ENCODE measurements at places on chromosomes 6 and 20. TPM values are rescaled to one million over a fixed set of nuclear protein-coding genes. Genes with fewer than 3 reads are reported as not detected.

- no peaks in the 10 kb centered on the region for H3K36me3 ChIP-seq
- H3K27me3 ChIP-seq = no peaks in the 10 kb centered on the region
- H3K4me3 ChIP-seq = no peak overlapping the region
- no peak overlapping the region for H3K27ac ChIP-seq
- no peak for DNase-seq
- H3K4me1 ChIP-seq = peaks cover 19% of the 10 kb centered on the region
These were observed 20.6 kb downstream of the TAF4 start for GRCh38 chr20:62045118-62045517.

GRCh38 chr20:50387996-50388332 is 122.2 kb upstream of the PTPN1 start:
- peak overlapping the region; percentile 41 for H3K27ac ChIP-seq
- H3K27me3 ChIP-seq = no peaks in the 10 kb centered on the region
- H3K4me1 ChIP-seq = peaks cover 41% of the 10 kb centered on the region
- no peak for DNase-seq

DNA sequence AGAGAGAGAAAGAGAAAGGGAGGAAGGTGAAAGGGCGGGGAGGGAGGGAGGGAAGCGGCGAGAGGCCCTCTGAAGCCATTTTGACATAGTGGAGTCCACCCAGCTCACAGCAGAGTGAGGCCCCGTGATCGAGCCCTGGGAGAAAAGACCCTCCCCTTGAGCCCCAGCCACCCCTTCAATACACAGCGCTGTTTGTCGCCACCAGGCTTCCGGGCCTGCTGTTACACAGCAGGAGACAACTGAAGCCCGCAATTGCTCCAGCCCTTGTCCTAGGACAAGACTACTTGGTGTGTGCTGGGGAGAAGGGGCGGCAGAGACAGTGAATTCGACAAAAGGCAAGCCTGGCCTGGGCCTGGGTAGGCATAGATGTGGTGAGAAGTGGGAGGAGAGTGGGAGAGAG is 67.3 kb downstream of the PRR18 start:
- H3K4me1 ChIP-seq = no peaks in the 10 kb centered on the region
- H3K36me3 ChIP-seq = no peaks in the 10 kb centered on the region
- H3K27ac ChIP-seq = no peak overlapping the region
- peaks cover under 1% of the 10 kb centered on the region for H3K27me3 ChIP-seq

DNA sequence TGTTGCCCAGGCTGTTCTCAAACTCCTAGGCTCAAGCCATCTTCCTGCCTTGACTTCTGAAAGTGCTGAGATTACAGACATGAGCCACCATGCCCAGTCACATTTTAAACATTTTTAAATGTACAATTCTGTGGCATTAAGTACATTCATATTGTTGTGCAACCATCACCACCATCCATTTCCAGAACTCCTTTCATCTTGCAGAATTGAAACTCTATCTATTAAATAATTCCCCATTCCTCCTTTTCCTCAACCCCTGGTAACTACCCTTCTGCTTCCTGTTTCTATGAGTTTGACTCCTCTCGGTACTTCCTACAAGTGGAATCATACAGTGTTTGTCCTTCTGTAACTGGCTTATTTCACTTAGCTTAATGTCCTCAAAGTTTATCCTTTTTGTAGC is 103.8 kb upstream of the NAA20 start:
- no peaks in the 10 kb centered on the region for H3K36me3 ChIP-seq
- H3K4me3 ChIP-seq = no peak overlapping the region
- H3K27me3 ChIP-seq = no peaks in the 10 kb centered on the region
- DNase-seq = no peak
- H3K4me1 ChIP-seq = peaks cover 8% of the 10 kb centered on the region

DNA sequence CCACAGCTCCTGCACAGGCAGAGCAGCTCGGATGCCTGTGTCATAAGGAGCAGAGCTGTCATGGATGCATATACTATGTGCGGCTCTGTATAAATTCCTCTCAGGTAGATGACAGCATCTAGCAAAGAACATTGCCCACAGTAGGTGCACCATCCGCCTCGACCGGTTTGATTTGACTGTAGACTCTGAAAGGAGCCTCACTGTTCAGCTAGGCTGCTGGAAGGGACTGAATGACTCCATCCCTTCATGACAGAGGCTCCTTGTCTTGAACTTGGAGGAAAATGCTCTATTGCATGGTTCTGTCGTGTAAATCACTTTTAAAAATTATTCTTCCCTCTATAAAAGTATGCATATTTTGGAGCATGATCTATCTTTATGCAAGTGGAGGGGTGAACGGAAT is 128.8 kb upstream of the QKI start:
- H3K27me3 ChIP-seq = no peaks in the 10 kb centered on the region
- H3K4me1 ChIP-seq = no peaks in the 10 kb centered on the region
- DNase-seq = no peak
- no peak overlapping the region for H3K27ac ChIP-seq
- no peaks in the 10 kb centered on the region for H3K36me3 ChIP-seq
- H3K4me3 ChIP-seq = no peak overlapping the region

DNA sequence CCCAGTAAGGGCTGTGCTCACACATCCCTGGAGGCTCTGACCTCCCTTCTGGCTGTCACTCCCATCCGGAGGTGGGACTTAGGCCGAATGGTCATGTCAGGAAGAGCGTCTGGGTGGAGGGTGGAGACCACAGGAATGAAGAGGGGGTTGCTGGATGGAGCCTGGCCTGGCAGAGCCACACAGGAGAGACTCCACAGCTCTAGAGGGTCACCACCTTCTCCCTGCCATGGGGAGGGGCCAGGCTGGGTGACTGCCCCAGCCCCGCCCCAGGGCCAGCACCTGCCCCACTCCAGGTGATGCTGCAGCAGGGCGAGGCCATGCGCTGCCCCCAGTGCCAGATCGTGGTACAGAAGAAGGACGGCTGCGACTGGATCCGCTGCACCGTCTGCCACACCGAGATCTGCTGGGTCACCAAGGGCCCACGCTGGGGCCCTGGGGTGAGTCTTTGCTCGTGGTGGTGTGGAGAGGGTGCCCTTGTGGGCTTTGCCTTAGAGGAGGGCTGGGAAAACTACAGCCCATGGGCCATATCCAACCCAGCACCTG is 20.6 kb downstream of the RBCK1 start:
- H3K27ac ChIP-seq = no peak overlapping the region
- no peaks in the 10 kb centered on the region for H3K27me3 ChIP-seq
- H3K4me3 ChIP-seq = no peak overlapping the region
- peaks cover 16% of the 10 kb centered on the region for H3K4me1 ChIP-seq

DNA sequence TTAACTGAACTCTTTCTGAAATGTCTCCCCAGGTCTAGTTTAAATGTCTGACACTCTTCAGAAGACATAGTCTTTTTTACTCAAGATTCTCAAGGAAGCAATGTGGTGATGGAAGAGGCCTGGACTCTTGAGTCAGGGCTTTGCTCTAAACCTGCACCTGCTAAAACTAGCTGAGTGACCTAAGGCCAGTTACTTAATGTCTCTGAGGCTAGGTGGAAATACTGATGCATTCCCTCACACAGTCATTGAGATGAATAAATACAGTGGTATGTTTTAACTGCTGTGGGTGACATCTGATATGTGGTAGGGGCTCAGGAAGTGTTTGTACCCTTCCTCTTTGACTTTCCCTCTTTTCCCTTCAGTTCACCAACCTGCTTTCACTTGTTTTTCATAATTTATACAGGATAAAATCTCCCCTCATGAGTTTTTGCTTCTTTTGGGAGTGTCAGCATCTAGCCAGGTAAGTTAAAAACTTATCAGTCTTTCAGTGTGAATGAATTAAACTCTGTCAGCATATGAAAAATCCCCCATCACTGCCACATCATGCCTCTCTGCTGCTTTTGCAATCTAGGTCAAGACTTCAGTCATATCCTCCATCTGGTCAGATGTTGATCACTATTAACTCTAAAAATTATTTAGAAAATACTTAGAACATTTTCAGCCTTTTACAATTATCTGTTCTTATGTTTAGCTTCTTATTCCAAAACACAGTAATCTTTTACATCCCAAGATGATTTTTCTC is 178.7 kb upstream of the TNFAIP3 start:
- no peaks in the 10 kb centered on the region for H3K36me3 ChIP-seq
- H3K27me3 ChIP-seq = no peaks in the 10 kb centered on the region
- H3K4me3 ChIP-seq = no peak overlapping the region
- no peaks in the 10 kb centered on the region for H3K4me1 ChIP-seq
- DNase-seq = no peak
- H3K27ac ChIP-seq = no peak overlapping the region

DNA sequence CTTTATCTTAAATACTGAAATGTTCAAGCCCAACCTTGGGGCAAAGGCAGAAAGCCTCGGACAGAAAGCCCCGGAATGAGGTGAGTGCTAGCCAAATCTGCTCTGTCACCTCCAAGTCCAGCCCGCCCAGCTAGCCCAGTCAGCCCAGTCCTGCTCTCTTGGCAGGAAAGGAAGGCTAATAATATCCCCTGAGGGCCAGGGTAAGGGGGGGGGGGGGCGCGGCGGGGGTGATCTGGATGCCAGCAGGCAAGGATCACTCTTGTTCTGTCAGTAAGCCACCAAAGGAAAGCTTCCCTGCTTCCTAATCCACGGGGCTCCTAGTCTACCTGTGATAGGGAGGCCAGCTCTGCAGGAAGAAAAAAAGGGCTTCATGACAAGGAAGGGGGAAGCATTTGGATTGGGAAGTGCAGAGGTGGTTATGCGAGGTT is 1.1 kb downstream of the NDRG3 start:
- no peaks in the 10 kb centered on the region for H3K27me3 ChIP-seq
- DNase-seq = peak; percentile 86
- no peaks in the 10 kb centered on the region for H3K36me3 ChIP-seq
- peak overlapping the region; percentile 69 for H3K4me3 ChIP-seq
- peaks cover 15% of the 10 kb centered on the region for H3K4me1 ChIP-seq
- peak overlapping the region; percentile 63 for H3K27ac ChIP-seq

- no peak overlapping the region for H3K27ac ChIP-seq
- no peaks in the 10 kb centered on the region for H3K36me3 ChIP-seq
- DNase-seq = peak; percentile 78
- H3K4me3 ChIP-seq = no peak overlapping the region
These were observed 69.9 kb upstream of the DDR1 start for GRCh38 chr6:30814146-30815040.

DNA sequence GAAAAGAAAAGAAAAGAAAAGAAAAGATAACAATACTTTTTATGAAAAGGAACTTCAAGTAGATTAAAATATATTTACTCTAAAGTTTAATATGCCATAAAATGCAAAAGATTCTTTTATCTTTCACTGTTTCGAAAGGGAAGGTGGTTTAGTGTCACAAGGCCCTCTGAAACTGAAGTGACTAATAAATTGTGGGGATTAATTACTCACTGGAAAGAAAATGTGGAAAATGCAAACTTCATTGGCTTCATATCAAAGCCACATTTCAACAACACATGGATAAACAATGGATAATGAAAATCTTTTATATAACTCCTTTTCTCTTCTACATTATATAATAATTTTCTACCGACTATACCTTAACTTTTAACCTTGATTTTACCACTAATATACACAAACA is 320.5 kb upstream of the RSPO3 start:
- no peaks in the 10 kb centered on the region for H3K36me3 ChIP-seq
- no peak overlapping the region for H3K27ac ChIP-seq
- no peaks in the 10 kb centered on the region for H3K4me1 ChIP-seq
- H3K4me3 ChIP-seq = no peak overlapping the region

GRCh38 chr6:25154034-25154596 is 125.1 kb upstream of the CARMIL1 start:
- H3K27ac ChIP-seq = no peak overlapping the region
- no peaks in the 10 kb centered on the region for H3K36me3 ChIP-seq
- no peaks in the 10 kb centered on the region for H3K27me3 ChIP-seq

DNA sequence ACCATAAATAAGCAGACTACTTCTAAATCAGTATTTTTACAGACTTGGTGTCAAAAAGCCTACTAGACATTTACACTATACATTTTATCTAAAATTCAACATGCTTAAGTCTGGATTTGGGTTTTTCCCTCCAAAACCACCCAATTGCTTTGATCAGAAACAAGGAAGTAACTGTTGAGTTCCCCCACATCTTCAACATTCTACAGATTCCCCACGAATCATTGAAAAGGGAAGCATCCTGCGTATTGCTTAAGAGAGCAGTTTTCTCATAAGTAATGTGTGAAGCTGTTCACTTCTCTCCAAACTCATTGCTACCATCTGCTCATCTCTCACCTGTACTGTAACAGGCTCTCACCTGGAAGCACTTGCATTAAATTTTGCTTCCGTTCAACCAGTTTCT is 36.4 kb upstream of the RNF144B start:
- no peak overlapping the region for H3K27ac ChIP-seq
- no peaks in the 10 kb centered on the region for H3K36me3 ChIP-seq
- no peaks in the 10 kb centered on the region for H3K27me3 ChIP-seq
- DNase-seq = no peak

- no peaks in the 10 kb centered on the region for H3K36me3 ChIP-seq
- no peak overlapping the region for H3K27ac ChIP-seq
- H3K4me3 ChIP-seq = no peak overlapping the region
- no peaks in the 10 kb centered on the region for H3K27me3 ChIP-seq
- peaks cover 3% of the 10 kb centered on the region for H3K4me1 ChIP-seq
- DNase-seq = peak; percentile 62
These were observed 27.1 kb downstream of the PPP1R3G start for GRCh38 chr6:5112066-5112799.

DNA sequence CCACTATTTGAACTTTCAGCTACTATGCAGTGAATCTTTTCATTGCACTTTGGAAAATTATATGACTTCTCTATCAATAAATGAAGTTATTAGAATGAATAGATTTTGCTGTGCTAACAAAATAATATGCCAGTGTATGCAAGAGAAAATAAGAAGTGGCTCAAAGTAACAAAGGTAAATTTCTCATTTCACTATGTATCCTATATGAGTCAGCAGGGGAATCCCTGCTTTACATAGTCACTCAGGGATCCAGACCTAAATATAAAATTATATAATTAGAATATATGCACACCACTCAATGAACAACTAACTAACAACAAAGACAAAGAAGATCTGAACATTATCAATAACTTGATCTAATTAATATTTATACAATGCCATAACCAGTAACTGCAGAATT is 390.8 kb upstream of the IRAK1BP1 start:
- no peak overlapping the region for H3K27ac ChIP-seq
- no peaks in the 10 kb centered on the region for H3K4me1 ChIP-seq
- no peak overlapping the region for H3K4me3 ChIP-seq
- H3K36me3 ChIP-seq = no peaks in the 10 kb centered on the region

DNA sequence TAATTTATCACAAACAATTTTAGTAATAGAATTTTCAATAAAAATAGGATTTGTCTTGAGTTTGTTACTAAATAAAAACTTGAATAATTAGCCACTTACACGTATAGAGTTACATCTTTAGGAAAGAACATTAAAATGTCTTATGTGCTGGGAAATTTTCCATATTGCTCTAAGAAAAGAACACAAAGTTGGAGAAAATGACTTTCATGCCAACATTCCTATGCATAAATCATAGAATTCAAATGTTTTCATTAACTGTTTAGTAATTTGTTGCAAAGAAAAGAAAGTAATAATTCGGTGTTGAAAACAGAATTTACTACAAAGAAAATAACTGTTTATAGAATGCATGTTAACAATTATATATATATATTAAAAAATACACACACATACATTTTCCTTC is 4.7 kb upstream of the TBC1D32 start:
- DNase-seq = no peak
- H3K36me3 ChIP-seq = no peaks in the 10 kb centered on the region
- H3K4me3 ChIP-seq = no peak overlapping the region
- peaks cover 2% of the 10 kb centered on the region for H3K4me1 ChIP-seq
- H3K27ac ChIP-seq = no peak overlapping the region

Gene PM20D2
- 5.3 TPM for total RNA-seq

Gene PRDM13
- not detected for total RNA-seq

Gene NHSL1
- total RNA-seq = 4.4 TPM

Gene POM121L2
- total RNA-seq = not detected

Gene SLC17A5
- 18.6 TPM for total RNA-seq

Gene UNC5CL
- total RNA-seq = 1.1 TPM

Measured in adrenal gland (tissue), 19 donors.